ENCODE measurements at places on chromosomes 7 and 10.

GRCh38 chr7:139830782-139831501, 1.9 kb downstream of the TBXAS1 start:
- no peak for DNase-seq

- DNase-seq: no peak
Observed at GRCh38 chr7:133040178-133040577, 41.7 kb downstream of the CHCHD3 start.

DNA sequence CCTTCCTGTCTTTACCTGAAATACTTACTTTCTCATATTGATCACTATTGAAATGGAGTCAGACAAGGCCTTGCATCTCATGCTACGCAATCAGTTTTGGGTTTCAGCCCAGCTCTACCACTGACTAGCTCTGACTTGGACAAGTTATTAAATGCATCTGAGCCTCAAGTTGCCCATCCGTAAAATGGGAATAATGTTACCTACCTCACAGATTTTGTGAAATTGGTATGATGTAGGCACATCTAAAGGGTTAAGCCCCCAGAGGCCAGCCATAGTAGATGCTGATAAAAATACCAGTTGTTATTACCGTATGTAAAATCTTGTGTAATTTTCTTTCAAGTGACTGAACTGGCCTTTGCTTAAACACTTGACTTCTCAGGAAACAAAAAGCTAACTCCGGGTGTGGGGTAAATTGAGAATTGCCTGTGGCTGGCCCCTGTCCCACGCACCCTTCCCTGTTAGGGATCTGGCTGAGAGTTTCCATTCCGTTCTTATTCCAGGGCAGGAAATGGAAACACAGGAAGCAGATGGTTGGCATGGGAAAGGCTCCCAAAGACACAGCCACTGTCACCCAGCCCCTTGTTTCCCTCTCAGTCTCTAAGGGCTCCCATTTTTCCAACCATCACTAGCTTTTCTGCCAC, 7.5 kb downstream of the DUSP5 start:
- DNase-seq: no peak

DNA sequence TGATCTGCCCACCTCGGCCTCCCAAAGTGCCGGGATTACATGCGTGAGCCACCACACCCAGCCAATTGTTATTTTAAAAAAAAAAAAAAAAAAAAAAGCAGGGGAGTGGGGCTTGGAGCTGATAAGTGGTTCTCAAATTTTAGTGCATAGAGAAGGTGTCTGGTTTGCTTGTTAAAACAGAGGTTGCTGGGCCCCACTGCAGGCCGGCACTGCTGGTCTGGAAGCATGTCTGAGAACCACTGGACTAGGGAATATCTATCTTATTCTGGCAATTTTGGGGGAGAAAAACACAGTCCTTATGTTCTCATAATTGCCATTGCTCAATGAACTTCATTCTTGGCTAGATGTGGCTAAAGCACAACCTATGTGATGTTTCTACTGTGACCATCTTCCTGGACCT, 19.0 kb upstream of the FIGNL1 start:
- no peak for DNase-seq

DNA sequence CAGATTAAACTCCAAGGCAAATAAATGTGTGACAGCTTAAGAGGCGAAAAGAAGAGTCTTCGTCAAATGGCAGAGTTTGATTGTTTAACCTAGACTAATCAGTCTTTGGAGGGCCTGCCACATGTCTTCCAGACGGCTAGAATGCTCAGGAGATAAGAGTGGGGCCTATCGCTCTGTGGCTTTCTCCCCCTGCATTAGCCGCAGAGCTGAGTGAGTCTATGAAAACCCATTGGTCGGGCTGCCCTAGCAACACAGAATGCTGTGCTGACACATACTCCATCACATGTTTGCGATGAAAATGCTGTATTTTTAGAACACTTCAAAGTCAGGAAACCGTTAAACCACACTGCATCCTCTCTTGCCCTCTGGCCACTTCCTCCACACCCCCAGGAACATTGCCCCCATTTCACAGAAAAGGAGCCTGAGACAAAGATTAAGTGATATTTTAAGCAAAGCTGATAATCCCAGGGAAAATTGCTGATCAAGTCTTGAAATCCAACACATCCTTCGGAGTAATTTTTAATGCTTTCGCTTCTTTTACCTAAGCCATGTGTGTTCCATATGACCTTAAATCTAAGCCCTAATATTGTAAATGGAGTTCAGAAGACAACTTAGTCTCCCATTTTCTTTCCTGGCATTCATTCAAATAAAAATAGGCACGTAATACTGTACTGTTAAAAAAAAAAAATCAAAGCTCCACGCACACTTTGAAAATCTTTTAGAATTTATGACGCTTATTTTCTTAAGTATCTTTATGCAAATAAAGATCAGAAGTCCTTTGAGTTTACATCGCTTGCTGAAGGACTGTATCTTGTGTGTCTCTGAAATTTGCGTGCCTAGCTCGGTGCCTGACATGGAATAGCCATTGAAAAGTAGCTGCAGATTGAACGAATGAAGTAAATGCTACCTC, 161.2 kb downstream of the CELF2 start:
- DNase-seq: peak; percentile 71

DNA sequence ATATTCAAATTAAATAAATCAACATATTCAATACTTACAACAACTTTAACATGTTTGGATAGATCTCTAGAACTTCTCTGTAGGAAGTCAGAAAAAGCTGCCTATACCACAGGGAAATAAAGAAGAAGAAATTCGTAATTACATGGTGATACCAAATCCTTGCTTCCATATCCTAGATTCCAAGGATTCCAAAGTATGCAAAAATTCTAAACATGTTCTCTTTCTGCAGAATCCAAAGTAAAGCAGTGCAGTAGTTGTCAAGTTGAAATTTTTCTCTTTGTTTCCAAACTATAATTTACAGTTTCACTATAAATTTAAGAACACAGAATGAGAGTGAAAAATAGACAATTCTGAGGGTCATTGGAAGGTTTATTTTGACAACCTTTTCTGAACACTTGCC, 233.7 kb upstream of the PTN start:
- DNase-seq: no peak
